Progenitor cell of endocrine pancreas (in vitro differentiated cells): ENCODE measurements at places on chromosomes 11 and 22. TPM values are rescaled to one million over a fixed set of nuclear protein-coding genes. Genes with fewer than 3 reads are reported as not detected.

DNA sequence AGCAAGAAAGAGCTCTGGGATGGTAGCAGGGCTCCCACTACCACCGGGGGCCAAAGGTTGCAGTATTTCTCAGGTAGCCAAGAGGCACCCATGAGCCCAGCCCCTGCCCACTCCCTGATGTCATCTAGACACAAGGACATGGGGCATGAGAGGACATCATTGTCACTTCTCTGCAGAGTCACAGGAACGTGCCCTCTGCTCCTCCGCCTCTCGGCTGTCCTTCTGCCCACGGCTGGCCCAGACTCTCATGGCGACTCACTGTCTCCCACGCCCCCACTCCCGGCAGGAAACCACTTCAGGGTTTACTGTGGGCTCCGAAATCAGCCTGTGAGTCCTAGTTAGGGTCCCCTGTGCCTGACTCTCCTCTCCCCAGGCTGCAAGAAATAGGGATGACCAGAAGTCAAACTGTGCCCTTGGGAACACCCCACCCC lies 1.8 kb upstream of the GAL start:
- DNase-seq = no peak

- no peak for DNase-seq
These were observed 79.3 kb upstream of the CRTAM start for GRCh38 chr11:122758974-122759373.

GRCh38 chr22:46897246-46897623 lies 134.8 kb downstream of the TBC1D22A start:
- DNase-seq = no peak

GRCh38 chr11:17439316-17439782 lies 37.3 kb downstream of the ABCC8 start:
- no peak for DNase-seq

DNA sequence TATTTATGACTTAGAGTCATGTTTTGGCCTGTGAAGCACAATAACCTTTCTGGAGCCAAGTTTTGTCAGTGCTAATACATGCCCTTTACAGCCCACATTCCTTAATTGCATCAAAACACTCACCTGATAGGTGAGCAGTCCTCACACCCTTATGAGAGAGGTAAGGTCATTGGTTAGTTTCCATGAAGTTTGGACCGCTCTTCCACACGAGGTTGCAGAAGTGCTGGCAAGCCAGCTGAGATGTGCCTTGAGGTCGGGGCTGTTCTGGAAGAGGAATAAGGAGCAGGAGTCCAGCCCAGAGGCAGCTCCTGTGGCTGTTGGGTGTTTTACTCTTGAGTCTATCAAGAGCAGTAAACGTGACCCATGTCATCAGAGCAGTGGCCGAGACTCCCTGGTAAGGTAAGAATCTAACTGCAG lies 76.3 kb downstream of the CYB5R2 start:
- DNase-seq = no peak

GRCh38 chr11:57647372-57647771 lies 2.3 kb downstream of the YPEL4 start:
- no peak for DNase-seq

- no peak for DNase-seq
These were observed 161.1 kb upstream of the CCDC179 start for GRCh38 chr11:23021287-23021863.

DNA sequence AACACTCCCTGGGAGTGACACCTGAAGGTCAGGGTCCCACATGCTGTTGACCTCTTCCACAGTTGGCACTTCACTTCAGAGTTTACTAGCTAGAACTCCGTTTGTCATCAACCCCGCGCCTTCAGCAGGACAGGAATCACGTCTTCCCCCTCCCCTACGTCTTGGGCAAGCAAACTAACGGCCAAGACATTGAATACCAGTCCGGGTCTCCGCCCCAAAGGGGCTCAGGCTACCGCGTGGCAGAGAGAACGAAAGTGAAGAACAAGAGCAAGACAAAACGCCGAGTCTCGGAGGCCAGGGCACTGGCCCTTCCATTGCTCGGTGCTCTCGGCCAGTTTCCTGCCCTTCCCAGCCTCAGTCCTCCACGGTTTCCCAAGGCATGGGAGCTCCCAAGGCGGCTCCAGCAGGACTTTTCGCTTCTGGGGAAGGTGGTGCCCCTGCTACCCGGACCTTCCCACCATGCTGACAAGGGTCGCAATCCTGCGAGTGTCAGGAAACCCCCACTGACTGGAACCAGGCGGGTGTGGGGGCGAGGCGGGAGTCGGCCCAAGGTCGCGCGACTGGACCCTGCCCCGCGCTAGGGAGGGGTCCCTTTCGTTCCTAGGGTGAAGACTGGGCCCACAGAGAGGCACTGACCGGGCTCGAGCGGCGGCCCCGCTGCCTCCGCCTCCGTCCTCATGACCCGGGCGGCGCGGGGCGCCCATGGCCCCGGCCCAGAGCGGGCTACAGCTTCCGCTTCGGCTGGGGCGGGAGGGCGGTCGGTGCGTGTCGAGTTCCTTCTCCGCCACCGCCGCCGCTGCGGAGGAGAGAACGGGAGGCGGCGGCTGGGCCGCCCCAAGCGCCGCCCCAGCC lies at the start of gene GUCD1:
Gene GUCD1, minus strand, starts transcription at position 826 of the 852 bp plus-strand sequence. Its CDS starts 147 bp downstream, at position 679.
- no peak for DNase-seq

DNA sequence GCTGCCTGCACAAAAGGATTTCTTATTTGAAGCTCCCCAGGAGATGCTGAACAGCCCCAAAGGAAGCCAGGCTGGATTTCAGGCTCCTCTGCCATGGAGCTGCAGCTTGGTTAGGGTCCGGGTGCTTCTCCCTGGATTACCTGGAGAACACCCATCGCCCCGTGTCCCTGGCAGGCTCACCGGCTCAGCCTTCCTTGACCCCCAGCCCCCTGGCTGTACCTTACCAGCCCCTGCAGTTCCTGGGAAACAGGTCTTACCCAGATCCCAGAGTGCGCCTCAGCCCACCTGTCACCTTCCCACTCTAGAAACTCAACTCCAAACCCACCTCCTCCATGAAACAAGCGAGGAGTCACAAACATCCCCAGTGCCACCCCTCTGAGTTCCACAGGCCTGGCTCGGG lies 45.3 kb upstream of the CD5 start:
- no peak for DNase-seq

- DNase-seq = no peak
These were observed 42.3 kb upstream of the DKK3 start for GRCh38 chr11:12050470-12051286.

DNA sequence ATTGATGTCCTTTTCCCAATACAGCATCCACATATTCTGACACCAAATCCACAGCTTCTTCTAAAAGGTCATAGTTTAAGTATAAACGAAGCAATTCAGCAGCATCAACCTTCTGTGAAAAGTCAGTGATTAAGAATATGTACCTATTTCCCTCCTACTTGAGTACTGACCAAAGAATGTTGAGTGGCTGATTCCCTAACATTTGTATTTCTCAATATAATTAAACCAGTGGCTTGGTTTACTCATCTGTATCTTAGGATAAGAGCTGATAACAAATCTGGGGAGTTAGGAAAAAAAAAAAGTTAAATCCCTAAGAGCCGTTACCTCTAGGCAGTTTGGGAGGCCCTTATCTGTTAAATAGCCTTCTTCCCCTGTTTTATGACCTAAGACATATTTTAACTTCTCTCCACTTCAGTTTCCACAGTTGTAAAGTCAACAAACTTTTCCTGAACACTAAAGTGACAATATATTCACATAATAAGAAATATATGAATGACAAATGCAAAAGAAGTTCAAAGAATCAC lies 16.0 kb upstream of the FNBP4 start:
- no peak for DNase-seq

DNA sequence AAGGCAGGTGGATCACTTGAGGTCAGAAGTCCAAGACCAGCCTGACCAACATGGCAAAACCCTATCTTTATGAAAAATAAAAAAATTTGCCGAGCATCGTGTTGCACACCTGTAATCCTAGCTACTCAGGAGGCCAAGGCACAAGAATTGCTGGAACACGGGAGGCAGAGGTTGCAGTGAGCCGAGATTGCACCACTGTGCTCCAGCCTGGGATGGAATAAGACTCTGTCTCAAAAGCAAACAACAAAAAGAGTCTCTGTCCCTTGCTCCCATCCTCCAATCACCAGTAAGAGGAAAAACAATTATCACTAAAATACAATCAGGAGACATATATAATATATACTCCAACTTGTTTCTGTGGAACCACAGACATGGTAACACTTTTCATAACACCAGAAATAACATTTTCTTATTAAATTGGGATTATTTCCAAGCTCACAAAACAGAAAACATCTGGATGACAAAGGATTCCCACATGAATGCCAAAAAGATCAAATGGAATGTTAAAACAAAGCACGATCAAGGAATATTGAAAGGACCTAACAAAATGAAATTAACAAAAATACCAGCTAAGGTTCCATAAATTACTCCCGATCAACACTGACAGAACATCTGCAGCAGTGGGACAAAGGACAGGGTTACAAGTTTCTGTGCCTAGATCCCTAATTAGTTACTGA lies 15.2 kb downstream of the FCHSD2 start:
- no peak for DNase-seq

DNA sequence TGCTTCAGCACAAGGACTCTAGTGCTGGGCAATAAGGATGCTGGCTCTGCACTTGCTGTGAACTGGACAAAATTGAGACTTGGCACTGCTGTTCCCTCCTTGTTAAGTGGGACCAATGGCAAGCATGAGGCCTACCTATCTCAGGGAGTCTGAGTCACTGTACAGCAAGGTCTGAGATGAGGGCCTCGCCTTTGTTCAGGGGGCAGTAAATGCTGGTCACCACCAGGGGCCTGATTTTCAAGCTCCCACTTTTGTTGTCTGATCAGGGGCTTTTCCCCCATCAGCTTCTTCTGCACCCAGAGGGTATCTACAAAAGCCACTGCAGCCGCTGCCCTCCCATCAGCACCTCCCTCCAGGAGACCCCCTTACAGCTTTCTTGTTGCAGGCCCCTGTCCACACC lies 22.8 kb downstream of the DHCR7 start:
- no peak for DNase-seq

- no peak for DNase-seq
These were observed 78.3 kb downstream of the RPL27A start for GRCh38 chr11:8760896-8761295.

GRCh38 chr22:18024956-18025720 lies 777 bp upstream of the MICAL3 start:
- no peak for DNase-seq

GRCh38 chr11:119843877-119844276 lies 114.9 kb upstream of the NECTIN1 start:
- no peak for DNase-seq

GRCh38 chr22:19086417-19086816 lies 35.8 kb downstream of the DGCR2 start:
- DNase-seq = no peak

DNA sequence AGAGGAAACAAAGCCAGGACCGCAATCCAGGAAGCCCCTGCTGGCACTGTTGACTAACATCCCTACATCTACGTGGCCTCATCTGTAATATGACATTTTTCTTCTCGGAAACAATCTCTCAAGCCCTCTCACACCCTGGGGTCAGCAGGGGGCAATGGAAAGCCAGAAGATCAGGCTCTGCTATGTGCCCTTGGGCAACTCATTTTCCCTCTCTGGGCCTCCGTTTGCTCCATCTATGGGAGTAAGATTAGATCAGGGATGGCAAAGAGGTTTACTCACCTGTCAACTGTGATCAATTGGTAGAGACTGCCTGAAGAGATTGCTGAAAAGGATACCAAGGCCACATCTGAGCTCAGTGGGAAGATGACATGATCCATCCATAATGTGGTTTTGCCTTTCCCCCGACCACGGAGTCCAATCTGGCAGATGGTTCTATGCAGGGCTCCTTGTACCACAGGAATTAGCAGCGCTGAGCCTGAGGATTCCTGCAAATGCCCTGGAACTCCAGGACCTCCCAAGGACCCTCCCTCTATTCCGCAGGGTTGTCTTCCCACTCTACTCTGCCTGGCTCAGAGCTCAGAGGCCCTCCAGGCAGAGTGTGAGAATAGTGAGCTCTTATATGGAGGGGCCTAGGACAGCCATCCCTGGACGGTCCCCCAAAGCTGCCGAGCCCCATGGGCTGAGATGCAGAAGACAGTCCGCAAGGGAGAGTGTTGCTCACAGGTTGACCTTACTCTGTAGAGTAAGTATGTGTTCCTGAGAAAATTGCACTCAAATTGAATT lies 66.1 kb downstream of the CHST1 start:
- no peak for DNase-seq

DNA sequence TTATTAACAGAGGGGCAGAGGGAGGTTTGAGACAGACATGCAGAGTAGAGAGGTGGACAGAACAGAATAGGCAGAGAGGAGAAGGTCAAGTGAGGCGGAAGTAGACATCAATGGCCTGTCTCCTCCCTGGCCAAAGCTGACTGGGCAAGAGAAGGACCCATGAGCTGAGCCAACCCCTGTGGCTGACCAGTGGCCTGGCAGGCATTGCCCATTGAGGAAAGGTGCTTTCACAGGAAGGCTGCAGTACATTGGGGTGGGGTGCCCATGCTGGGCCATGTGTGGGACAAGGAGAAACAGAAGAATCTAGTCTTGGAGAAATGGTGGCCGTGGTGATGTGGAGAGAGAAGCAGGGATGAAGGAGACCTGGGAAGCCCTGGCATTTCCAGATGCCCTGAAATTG lies 76.0 kb downstream of the MYEOV start:
- DNase-seq = peak; percentile 3

DNA sequence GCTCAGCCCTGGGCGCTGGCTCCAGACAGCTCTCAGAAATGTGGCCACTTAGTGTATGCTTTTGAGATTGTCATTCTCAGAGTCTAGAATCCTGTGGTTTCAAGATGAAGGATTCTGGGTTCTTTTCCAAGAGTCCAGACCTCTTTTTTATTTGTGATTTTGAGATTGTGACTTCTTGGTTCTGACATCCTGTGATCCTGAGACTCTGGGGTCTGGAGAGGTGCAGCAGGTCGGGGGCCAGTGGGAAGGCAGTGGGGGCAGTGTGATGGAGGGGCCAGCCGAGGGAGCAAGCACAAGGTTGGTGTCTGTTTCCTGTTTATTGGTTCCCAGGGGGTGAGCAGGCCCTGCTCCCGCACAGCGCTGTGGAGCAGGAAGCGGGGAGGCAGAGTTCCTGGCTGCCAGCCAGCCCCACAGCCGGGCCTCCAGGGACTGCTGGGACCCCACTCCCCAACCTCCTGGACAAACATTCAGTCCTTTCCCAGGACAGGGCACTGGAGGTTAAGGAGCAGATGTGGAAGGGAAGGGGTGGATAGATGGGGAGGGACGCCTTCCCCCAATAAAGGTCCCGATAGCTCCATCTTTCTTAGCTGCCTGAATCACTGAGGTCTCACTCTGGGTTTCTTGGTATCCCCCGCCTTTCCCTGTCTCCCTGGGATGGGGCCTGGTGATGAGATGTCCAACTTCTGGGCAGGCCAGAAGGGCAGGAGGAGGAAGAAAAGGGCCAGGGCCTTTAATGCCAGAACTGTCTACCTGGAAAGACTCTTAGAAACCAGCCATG lies 13.7 kb downstream of the ARHGEF17 start:
- DNase-seq = no peak

GRCh38 chr11:44598831-44599230 lies 33.4 kb downstream of the CD82 start:
- no peak for DNase-seq

SLCO2B1 gene
- total RNA-seq = 6.6 and 7.3 TPM in 2 replicates

C22orf39 gene
- 28.8 and 33.7 TPM in 2 replicates for total RNA-seq

JHY gene
- total RNA-seq = 3.5 and 5.3 TPM in 2 replicates

FIBIN gene
- 0.24 and 0.31 TPM in 2 replicates for total RNA-seq

KCNJ1 gene
- total RNA-seq = not detected in 2 replicates

OR52D1 gene
- not detected in 2 replicates for total RNA-seq

HTR3A gene
- not detected in 2 replicates for total RNA-seq
